NCI-H748 treated with DMSO at 0.1 percent for 48 hours (cell line): ENCODE measurements at places on chromosomes 6 and 20.

DNA sequence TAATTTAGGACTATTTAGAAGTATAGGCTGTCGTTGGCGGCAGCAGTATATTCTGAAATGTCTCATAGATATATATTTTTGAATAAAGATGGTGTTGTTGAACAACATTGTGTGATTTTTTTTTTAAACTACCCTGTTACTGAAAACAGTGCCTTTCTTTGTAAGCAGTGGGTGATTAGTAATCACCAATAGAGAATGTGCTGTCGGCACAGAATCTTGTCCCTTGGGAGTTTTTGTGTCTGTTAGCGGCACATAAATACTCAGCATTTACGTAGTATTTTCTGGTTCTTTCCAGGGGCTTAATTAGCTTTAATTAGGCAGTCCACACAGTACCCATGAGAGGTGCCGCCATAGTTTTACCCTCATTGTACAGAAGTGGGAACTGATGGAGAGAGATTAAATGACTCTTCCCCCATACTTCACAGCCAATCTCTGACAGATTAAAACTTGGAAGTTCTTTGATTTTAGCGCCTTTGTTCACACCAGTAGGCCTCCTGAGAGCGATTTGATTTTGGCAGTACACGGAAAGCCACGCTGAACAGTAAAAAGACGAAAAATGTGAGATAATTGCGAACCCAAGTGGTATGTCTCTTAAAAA, 58.8 kb downstream of the RPRD1B start:
- DNase-seq = no peak

GRCh38 chr6:140542863-140543262, 1168.4 kb upstream of the CITED2 start:
- peak; percentile 98 for DNase-seq

GRCh38 chr6:50380406-50381098, 330.8 kb upstream of the DEFB112 start:
- DNase-seq = no peak

GRCh38 chr6:107152638-107153430, 37.5 kb upstream of the BEND3 start:
- peak; percentile 46 for DNase-seq

GRCh38 chr6:133499662-133500061, 258.5 kb downstream of the EYA4 start:
- DNase-seq = no peak

DNA sequence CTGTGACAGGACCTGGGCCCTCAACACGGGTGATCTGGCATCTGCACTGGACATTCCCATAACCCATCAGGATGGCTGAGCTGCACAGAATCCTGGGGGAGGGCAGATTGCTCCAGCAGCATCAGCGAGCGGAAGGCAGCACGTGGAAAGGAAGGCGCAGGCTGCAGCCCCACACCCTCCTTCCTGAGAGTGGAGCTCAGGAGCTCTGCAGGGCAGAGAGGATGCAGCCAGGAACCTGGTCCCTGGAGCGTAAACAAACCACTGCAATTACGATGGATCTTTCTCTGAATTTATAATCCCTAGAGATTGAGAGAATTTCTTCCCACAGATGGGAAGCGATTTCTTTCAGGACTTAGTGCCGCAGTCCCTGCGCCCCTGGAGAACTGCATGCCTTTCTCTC, 39.7 kb upstream of the EMILIN3 start:
- DNase-seq = no peak

- no peak for DNase-seq
These were observed 241.8 kb upstream of the SULF2 start for GRCh38 chr20:48026981-48027592.

DNA sequence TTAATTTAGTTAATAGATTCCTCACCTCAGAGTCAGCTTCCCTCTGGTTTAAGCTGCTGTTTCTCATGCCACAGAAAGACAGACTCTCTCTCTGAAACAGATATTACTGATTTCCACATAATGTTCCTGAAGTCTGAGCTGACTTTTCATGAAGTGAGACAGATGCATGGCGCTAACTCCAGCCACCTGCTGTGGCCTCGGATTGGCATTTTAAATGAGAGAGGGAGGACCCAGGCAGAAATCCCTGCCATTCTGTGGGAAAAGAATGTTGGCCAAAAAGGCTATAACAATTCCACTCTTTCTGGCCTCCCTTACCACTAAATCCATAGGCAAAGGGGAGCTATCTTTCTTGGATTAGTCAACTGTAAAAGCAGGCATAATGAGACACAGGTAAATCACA, 354.1 kb upstream of the CDH4 start:
- DNase-seq = no peak

- DNase-seq = no peak
These were observed 103.6 kb upstream of the BMP2 start for GRCh38 chr20:6663751-6664388.

DNA sequence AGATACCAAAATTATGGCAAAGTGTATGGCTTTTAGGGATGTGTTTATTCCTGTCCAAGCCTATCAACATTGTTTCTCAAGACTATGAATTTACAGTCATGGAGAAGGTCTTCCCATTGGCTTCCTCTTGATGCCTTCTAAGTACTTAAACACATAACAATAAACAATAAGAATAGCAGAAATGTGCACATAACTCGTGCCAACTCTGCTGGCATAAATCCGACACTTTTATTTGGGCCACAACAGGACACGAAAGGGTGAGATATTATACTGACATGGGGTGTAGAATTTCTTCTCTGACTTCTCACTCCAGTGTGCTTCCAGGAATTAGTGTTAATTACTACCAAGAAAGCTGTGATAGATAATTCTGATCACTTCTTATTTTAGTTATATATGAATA, 695.9 kb upstream of the SLC35B3 start:
- no peak for DNase-seq

GRCh38 chr20:48056218-48056617, 270.9 kb upstream of the SULF2 start:
- DNase-seq = no peak

DNA sequence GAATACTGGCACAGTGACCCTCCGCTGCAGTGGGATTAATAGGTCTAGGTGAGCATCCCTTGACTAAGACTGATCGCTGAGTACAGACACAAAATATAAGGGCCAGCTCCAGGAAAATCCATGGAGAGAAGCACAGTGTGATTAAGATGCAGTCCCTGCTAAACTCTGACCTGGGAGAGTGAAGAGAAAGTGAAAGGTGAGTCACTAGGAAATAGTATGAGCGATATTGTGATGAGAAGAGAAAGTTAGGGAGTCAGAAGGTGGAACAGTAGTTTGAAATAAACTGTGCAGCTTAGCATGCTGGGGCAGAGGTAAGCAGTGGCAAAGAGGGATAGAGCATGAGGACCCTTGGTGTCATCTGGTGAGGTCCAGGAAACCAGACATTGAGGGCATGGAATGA, 278.6 kb upstream of the MAP3K7 start:
- DNase-seq = no peak

DNA sequence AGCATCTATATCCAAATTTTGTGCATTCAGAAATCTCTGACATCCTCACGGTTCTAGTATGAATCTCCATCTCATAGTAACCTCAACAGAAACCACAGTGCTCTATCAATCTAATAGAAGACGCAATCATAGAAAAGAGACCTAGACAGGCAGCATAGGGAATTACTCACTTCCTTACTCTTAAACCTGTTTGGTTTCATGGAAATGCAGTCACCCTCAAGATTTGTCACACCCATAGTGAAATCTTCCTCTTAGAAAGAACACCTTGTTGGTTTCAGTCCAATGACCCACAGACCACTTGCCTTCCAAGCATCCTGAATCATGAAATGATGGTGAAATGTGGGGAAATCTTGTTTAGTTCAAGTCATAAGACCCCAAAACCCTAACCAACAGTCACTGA, 166.1 kb upstream of the PRDM1 start:
- no peak for DNase-seq

- DNase-seq = no peak
These were observed 18.7 kb downstream of the SRXN1 start for GRCh38 chr20:634148-634925.

- no peak for DNase-seq
These were observed 92.6 kb downstream of the UTRN start for GRCh38 chr6:144377586-144378210.

DNA sequence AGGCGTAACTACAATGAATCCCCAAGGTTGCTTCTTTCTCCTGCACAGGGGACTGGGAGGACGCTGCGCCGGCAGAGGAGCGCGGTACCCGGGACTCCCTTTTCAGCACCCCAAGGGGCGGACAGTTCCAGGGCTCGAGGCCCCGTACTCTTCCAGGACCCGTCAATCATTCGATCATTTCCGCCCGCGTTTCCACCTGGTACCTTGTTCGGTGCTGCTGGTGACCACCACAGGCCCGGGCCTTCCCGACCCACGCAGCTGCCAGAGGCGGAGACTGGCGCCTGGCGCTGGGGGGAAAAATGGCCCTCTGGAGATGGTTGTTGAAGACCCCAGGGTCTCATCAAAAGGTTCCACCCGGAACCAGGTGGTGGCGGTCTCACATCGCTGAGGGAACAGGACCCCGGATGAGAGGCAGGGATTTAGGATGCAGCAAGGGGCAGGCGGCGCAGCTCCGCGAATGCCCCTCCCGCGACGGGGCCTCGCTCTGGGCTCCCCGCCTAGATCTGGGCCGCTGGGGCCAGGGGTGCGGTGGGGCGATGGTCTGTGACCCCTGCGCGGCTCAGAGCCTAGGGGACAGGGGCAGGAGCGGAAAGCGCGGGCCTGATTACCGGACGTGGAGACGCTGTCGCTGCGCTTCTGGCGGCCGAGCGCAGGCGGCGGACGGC, 744 bp downstream of the VSX1 start:
- no peak for DNase-seq

GRCh38 chr6:16511040-16511660, 250.1 kb downstream of the ATXN1 start:
- peak; percentile 39 for DNase-seq

GRCh38 chr6:81093051-81093450, 659.4 kb downstream of the TENT5A start:
- DNase-seq = no peak

- DNase-seq = no peak
These were observed 6.2 kb downstream of the SNTA1 start for GRCh38 chr20:33437141-33437911.

DNA sequence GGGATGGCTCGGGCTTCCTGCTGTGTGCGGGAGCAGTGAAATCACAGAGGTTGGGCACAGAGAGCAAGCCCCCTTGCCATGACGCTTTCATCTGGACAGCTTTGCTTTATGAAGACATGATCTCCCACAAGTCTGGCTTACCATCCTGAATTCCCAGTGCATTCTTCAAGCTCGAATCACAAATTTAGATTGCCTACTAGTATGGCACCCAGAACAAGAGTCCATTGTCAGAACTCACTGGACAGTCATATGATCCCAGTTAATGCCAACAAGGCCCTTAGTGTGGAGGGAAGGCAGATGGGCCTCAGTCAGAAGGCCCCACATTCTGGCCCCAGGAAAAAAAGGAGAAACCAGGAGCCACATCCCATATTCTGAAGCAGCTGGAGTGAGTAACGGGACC, 147.3 kb upstream of the FOXQ1 start:
- DNase-seq = no peak

DNA sequence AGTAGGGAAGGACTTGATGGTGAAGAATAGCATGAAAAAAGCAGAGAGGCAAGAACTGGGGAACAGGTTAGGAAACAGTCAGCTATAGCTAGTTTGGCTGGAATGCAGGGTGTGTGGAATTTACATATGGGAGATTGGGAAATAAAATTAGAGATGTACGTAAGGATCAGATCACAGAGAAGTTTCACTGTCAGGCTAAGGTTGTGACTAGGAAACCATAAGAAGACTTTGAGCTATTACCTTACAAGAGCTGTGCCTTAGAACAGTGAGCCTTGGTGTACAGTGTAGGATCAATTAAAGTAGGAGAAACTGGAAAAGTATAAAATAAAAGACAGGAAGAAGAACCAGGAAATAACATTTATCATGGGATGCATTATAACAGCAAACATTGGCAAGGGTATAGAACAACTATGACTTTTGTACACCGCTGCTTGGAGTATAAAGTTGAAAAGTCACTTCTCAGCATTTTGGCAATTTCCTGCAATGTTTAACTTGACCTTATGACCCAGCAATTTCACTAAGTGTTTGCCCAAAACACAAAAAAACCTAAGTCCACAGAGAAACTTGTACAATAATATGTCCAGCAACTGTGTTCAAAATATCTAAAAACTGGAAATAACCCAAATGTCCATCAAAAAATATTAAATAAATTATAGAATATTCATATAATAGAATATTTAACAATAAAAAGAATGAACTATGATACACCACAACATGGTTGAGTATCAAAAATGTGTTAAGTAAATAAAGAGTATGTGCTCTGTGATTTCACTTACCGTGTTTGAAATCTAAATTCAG, 31.2 kb upstream of the SPTLC3 start:
- DNase-seq = no peak

DNA sequence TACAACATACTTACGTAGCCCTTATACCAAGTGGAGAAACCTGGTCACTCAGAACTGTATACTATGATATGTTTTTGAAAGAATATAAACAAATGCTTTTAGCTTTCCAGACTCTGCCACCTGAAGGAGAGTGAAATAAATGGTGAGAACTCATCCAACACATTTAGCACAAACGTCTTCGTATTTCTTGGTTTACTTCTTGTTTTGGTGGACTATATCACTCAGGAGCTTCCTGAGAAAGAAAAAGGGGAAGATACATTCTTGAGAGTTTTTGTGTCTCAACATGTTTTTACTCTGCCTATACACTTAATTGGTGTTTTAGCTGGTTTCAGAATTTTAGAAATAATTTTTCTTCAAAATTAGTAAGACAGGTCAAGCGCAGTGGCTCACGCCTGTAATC, 19.4 kb upstream of the CTAGE9 start:
- no peak for DNase-seq

- DNase-seq = no peak
These were observed 113.5 kb downstream of the SLC35B3 start for GRCh38 chr6:8321671-8322404.

GRCh38 chr6:128925765-128926164, 42.8 kb downstream of the LAMA2 start:
- no peak for DNase-seq

DNA sequence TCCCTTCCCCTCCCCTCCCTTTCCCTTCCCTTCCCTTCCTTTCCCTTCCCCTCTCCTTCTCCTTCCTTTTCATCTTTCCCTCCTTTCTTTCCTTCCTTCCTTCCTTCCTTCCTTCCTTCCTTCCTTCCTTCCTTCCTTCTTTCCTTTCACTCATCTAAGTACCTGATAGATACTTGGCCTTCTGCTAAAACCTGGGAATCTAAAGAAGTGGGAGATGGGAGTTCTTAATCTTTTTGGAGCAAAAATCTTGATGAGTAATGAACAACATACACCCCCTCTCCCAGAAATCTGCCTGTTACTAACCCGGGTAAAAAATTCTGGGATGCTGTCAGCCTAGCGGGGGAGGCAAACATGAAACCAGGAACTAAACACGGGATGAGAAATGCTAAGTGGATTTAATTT, 100.7 kb downstream of the VEGFA start:
- DNase-seq = no peak
